GM04503 (cell line): ENCODE measurements at places on chromosomes 3 and 15.

- no peak for DNase-seq
Measured at GRCh38 chr3:59438492-59438891, 388.7 kb upstream of the CFAP20DC start.

- DNase-seq = no peak
Measured at GRCh38 chr3:50136714-50137405, 18.3 kb upstream of the SEMA3F start.

DNA sequence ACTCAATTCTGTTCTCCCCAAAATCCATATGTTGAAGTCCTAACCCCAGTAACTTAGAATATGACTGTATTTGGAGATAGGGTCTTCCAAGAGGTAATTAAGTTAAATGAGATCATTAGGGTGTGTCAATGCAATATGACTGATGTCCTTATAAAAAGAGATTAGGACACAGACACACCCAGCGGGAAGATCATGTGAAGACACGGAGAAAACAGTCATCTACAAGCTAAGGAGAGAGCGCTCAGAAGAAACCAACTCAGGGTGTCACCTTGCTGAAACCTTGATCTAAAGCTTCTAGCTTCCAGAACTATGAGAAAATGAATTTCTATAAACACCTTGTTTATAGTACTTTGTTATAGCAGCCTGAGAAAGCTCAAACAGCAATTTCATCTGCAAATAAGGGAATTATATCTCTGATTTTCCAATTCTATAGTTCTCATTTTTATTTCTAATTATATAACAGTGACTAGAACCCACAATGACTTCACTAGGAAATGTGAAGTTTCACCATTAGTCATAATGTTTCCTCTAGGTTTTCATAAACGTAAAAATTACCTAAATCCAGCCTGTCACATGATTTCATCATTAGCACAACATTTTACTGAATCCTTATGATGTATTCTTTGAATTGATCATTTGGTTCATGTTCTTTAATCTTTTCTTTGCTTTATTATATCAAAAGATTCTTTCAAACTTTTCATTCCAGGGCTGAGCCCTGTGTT, 459.1 kb upstream of the MDFIC2 start:
- no peak for DNase-seq

DNA sequence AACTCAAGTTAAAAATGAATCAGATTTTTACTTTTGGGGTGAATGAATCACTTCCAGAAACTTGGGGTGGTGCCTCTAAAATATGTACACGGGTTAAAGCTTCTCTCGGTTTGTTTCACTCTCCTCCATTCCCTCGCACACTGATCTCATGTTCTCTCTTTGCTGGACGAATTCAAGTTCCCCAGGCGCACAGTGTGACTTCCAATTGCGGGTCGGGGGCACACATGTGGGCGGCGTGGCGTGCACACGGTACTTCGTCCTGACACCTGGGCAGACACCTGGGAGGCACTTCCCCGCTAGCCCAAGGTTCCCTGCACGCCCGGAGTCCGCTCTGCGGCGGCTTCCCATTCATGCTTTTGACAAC, 692 bp downstream of the SCAANT1 start:
- DNase-seq = no peak

GRCh38 chr3:67450153-67450552, 204.3 kb downstream of the SUCLG2 start:
- no peak for DNase-seq

- no peak for DNase-seq
Measured at GRCh38 chr3:170405101-170405500, 13.6 kb upstream of the CLDN11 start.

DNA sequence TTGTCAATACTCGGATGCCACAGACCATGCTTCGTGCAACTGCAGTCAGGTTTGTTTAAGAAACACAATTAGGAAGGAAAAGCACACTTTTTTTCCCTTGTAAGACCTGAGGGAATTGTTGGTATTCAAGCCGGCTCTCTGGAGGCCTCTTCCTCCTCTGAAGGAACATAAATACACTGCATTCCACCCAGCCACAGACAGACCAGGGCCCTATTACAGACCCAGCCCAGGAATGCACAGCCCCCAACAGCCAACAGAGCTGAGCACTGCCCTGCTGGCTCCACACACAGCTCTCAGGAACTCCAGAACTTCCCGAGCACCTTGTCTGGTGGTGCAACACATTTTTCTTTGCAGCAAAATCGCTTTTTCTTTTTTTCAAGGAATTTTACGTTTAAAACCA, 488.7 kb upstream of the PROK2 start:
- peak; percentile 54 for DNase-seq

- no peak for DNase-seq
Measured at GRCh38 chr15:96948981-96949380, 618.5 kb downstream of the NR2F2 start.

DNA sequence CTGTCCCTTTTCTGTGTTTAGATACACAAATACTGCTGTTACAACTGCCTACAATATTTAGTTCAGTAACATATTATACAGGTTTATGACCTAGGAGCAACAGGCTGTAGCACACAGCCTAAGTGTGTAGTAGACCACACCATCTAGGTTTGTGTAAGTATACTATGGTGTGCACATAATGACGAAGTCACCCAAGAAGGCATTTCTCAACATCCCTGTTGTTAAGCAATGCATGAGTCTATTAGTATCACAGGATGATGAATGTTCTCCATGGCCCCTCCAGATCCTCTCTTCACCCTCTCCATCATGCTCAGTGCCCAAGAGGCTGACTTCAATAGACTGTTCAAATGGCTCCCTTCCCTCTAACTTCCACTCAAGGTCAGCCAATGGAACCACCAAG, 14.6 kb upstream of the SEC62 start:
- DNase-seq = no peak

DNA sequence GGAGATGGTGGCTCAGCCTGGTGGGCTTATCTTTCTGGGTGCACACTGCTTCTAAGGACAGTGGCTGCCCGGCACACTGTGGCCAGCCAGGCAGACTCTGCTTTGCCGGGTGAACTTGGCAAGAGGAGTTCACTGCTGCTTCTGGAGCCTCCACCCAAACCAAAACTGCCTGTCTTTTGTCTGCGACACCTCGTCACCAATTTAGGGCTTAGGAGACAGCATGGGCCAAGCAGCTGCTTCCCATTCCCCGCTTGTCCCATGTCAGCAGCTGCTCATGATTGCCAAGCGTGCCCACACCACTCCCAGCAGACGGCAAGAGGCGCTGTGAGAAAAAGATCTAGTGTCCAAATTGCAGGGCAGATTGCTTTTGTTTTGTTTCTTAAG, 57.3 kb downstream of the LSM3 start:
- no peak for DNase-seq

- DNase-seq = no peak
Measured at GRCh38 chr3:129006864-129007263, 5.8 kb downstream of the EFCC1 start.

DNA sequence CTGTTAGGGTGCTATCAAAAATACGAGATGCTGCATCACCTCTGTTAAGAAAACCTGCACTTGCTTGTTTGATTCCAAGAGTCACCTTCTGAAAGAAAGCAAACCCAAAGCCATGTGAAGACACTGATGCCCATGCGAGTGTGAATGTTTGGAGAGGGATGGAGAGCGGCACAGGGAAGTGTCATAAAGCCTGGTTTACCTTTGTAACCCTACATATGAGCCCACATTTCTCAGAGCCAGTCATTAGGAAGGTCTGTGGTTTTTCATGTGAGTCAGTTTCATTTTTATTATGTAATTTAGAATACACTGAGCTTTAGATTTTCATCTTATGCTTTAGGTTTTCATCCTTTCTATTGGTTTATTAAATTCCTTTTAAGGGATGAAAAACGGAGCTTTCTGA, 896.8 kb downstream of the ROBO1 start:
- DNase-seq = no peak

- no peak for DNase-seq
Measured at GRCh38 chr3:47428662-47429061, 47.1 kb downstream of the SCAP start.

DNA sequence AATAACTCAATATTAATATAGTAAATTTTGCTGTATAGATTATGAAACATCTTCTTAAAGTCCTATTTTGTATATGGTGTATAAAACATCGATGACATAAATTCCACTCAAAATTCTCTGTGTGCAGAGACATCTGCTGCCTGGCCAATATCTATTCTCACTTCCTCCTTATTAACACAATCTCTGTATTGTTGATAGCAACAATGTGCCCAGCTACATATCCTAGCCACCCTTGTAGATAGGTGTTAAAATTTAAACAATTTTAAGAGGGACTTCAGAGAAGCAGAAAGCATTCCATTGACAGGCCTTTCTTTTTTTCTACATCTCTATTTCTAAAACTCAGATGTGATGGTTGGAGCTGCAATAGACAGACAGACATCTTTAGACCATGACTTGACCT, 72.3 kb downstream of the FGF12 start:
- DNase-seq = no peak

- DNase-seq = no peak
Measured at GRCh38 chr3:109973733-109974132, 636.4 kb upstream of the DPPA4 start.

- no peak for DNase-seq
Measured at GRCh38 chr15:59491062-59491461, 53.1 kb downstream of the FAM81A start.

GRCh38 chr3:21754839-21755238, 3.8 kb upstream of the ZNF385D start:
- no peak for DNase-seq

GRCh38 chr3:94162700-94163099, 99.8 kb downstream of the NSUN3 start:
- DNase-seq = no peak

DNA sequence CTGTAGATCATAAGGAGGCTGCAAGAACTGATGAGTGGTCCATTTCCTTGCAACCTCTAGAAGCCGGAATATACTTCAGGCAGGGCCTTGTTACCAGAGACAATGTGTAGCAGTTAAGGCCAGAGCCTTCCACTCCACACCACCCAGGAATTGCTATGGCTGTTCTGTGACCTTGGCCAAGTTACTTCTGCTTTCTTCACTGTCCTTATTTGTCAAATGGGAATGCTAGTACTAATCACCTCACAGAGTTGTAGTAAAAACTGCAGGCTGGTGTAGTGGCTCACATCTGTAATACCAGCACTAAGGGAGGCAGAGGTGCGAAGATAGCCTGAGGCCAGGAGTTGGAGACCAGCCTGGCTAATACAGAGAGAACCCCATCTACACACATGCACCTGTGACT, 28.7 kb upstream of the RPN1 start:
- no peak for DNase-seq

- no peak for DNase-seq
Measured at GRCh38 chr3:168514252-168514651, 418.5 kb upstream of the GOLIM4 start.

- no peak for DNase-seq
Measured at GRCh38 chr3:194023501-194024280, 112.3 kb upstream of the HES1 start.

GRCh38 chr3:6733699-6734394, 127.1 kb upstream of the GRM7 start:
- no peak for DNase-seq

DNA sequence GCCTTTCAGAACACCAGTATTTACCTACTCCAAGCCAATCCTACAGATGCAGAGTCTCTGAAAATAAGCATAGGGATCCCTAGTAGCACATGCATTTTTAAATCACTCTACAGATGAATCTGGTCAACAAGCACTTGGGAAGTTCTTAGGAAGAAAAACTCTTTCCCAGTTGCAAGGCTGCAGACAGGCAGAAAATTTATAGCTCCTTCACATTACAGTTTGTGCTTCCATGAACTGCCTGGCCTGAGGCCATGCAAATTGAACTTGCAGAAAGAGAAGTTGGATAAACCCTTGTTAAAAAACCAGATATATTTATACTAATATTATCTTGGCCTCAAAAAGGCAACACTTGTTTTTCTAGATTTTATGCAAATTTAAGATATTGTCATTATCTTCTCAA, 256.9 kb downstream of the EPHA3 start:
- DNase-seq = no peak

- no peak for DNase-seq
Measured at GRCh38 chr3:48142316-48142870, 45.8 kb downstream of the CDC25A start.

- no peak for DNase-seq
Measured at GRCh38 chr3:1971780-1972179, 126.9 kb upstream of the CNTN4 start.

DNA sequence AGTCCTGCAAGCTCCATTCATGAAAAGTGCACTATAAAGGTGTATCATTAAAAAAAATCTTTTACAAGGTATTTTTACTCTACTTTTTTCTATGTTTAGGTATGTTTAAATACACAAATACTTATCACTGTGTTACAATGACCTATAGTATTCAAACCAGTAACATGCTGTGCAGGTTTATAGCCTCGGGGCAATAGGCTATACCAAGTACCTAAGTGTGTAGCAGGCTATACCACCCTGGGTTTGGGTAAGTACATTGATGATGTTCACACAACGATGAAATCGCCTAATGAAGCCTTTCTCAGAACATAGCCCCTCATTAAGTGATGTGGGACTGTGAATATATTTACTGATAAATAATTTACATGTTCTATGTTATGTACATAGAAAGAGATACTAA, 104.6 kb downstream of the ATP1B3 start:
- no peak for DNase-seq

GRCh38 chr3:72032441-72033135, 247.6 kb upstream of the PROK2 start:
- DNase-seq = no peak

DNA sequence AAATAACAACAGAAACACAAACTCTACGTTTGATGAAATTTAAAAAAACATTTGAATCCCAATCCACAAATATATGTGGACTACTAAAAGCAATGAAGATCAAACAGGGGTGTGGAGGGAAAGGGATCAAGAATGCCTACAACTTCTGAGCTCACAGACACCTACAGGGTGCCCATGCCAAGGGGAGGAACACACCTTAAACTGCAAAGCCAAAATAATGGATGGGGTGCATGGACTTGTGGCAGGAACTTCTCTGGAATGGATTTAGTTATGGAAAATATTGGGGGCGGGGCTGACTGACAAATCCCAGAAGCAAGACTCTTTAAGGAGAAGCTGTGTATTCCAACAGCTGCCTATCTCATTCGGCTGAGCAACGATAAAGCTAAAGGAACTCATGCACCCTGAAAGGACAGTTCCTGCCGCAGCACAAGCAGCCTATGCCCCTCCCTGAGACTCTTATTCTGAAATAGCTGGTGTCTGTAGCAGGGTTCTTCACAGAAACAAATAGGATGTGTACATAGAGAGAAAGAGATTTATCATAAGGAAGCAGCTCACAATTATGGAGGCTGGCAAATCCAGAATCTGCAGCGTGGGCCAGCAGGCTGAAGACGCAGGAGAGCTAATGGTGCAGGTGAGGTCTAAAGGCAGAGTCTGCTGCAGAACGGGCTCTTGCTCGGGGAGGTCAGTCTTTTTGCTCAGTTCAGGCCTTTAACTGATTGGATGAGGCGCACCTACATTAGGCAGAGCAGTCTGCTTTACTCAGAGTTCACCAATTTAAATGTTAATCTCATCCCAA, 24.5 kb upstream of the PLA2G4D start:
- DNase-seq = no peak

- DNase-seq = no peak
Measured at GRCh38 chr15:56261854-56262509, 18.3 kb upstream of the RFX7 start.

GRCh38 chr3:134344560-134344959, 29.7 kb downstream of the AMOTL2 start:
- no peak for DNase-seq

GRCh38 chr15:63968700-63969099, 77.6 kb downstream of the DAPK2 start:
- DNase-seq = no peak
